ENCODE measurements at places on chromosomes 13 and 19.

DNA sequence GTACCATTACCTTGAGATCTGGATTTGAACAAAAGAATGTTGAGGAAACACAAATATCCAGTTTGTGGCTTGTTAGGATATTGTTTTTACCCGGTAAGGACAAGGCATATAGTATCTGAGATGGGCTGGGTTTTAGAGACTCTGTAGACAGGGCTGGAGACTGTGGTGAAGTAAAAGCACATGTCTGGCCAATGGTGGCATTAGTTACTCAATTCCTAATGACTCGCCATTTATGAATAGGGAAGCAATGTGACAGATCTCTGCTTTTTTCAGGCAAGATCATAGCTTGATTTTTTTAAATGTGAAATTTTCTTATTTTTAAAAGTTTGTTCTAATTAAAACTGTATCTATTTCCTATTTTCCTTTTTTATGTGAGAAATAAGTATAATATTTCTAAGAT lies 371.1 kb upstream of the SPRY2 start:
- DNase-seq = no peak

DNA sequence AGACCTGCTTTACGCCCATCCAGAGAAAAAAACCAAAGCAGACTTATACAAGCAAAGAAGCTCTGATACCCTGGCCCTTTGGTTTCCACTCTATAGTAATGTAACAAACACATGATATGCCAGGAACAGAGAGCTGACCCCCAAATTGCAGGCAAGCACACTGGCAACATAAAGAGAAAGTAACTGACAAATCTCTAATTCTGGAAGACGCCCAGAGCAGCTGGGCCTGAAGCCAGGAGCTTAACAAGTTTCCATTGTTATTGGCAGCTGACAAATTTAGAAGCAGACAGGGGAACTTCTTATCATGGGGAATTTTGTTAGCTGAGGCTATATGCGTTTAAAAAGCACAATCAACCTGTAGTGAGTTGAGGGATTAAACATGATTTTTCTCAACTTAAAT lies 158.0 kb downstream of the DLEU7 start:
- DNase-seq = peak; percentile 99

GRCh38 chr13:111866731-111867245 lies 200.2 kb upstream of the SOX1 start:
- DNase-seq = no peak

DNA sequence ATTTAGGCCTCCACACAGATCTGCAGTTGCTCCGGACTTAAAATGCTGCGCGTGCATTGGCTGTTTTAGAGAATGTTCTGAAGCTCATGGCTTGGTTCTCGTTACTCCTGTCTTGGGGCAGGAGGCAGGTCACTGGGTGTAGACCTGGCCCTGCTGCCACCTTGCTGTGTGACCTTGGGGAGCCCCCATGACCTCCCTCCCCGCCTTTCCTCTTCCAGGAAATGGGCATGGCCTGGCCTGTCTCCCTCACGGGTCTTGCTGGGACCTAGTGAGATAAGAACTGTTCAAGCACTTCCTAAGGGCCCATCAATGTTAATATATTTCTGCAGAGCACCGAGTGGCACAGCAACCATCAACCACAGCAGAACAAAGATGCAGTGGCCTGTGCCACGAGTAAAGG lies 49.4 kb downstream of the KLF2 start:
- no peak for DNase-seq

- DNase-seq = no peak
These were observed 999 bp upstream of the TNFAIP8L1 start for GRCh38 chr19:4638317-4638716.
